ENCODE measurements at places on chromosomes 5 and 9.

GRCh38 chr5:1728846-1729245, 70.8 kb downstream of the MRPL36 start:
- DNase-seq: no peak

DNA sequence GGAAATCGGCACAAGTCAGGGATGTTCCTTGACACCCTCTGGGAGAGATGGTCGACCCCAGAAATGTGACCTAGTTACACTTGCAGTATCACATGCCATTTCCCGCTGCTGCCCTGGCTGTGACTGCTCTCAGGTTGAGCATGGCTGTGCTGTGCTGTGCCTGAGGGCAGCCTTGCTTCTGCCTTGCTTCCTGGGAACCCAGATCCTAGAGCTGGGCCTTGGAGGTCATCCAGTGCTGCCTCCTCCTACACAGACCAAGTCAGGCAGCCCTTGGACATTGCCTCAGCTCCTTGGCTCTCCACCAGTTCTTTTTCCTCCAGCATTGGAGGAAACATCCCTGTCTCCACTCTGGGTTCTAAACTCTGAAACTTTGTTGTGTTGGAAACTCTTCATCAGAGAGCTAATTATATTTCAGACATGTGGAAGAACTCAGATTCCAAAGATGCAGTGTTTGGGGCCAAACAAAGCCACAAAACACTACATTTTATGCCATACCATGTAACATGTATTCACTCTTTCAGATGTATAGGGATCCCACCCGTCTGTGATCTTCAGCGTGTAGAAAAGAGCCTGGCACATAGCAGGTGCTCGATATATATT, 6.1 kb downstream of the MAMDC2 start:
- DNase-seq: no peak

DNA sequence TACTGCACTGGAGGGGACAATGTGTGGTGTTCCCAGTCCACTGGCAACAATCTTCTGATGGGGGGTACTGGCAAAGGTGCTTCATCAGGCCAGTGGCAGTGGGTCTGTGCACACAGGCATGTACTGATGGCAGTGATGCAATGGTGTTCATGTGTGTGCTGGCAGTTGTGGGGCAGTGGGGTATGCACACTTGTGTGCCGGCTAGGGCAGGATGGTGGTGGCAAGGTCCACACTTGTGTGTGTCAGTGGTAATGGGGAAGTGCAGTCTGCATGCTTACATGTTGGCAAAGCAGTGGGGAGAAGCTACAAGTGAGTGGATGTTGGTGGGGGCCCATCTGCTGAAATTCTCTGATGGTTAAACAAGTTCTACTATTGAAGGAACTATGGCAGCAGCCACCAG, 504.6 kb upstream of the ZNF462 start:
- DNase-seq: no peak

- DNase-seq: no peak
Measured at GRCh38 chr5:88388476-88389337, 120.1 kb upstream of the TMEM161B start.

DNA sequence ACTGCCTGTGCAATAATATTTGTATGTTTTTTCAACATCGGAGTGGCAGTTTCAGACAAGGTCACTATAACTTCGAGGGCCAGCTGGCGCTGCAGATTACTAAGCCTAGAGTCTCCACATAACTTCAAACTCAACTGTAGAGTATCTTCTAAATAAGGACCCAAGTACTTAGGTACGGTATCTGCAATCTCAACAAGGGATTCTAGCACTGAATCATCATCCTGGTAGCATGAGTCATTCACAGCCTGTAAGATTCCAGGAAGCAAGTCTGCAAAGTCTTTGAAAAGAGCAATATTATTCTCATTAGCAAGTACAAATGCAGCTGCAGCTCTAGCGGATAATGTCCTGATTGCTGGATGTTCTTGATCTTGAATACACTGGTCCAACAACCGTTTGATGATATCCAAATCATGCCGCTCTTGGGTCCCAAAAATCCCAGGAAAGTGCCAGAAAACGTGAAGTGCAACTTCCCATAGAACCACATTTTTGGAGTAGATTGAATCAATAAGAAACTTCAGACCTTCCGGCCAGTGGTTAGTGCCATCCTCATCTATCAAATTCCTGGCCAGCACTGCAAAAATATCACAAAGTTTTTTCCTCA, 654 bp downstream of the RANBP6 start:
- peak; percentile 24 for DNase-seq

- no peak for DNase-seq
Measured at GRCh38 chr5:155461304-155461703, 447.7 kb downstream of the KIF4B start.

DNA sequence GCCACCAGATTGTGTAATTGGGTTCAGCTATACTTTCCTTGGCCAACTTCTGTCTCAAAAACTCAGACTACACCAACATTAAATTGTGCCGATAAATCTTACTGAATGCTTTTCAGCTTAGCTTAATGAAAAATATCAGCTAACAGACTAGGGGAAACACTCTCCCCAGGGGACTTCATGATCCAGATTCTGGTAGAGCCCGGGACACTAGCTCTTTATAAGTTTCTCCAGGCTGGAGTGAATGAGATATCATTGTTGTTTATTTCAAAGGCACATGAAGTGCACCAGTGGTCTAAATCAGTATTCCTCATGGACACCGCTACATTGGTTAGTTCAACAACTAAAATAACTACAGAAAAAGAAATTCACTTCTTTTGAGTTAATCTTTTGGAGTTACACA, 10.5 kb upstream of the LHFPL2 start:
- DNase-seq: no peak

- peak; percentile 30 for DNase-seq
Measured at GRCh38 chr9:72592502-72593403, 71.3 kb downstream of the TMC1 start.

DNA sequence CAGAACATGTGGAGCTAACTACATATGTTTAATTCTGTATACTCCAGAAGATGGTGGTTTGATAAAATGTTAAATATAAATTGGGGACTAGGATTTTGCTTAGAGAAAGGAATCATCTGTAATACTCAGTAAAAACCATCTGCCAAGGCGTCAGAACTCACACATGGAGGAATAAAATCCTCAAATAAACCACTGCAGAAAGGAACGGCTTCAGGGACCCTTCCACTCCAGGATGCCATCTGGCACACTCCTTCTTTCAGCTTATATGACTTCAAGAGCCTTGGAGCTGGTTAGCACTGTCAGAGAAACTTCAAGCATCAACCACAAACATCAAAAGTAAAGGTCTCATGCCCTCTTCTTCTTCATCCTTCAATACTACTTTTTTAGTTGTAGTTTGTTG, 360.6 kb downstream of the PLK2 start:
- no peak for DNase-seq
